ENCODE measurements at places on chromosomes 4 and X.

DNA sequence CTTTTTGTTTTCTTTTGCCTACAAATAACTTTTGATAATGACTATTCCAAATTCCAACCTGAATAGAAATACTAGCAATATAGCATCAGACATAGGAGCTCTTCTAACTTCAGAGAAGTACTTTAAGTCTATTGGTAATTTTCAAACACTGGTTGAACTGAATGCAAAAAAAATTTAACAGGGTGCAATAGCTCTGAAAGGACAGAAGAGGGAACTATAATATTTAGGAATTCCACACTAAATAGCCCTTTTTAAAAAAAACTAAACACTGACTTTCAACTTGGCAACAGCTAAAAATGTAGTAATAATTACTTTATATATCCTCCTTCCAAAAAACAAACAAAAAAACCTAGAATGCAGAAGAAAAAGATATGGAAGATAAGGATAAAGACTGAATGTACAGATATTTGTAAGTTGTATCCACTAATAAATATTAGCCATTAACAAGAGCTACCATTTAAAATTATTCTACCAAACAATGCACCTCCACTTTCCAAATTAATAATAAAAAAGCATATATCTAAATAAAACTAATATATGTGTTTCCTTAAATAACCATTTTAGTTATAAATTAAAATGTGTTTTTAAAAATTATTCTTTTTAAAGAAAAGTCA is 81.4 kb downstream of the FBXW7 start:
- no peak for DNase-seq

DNA sequence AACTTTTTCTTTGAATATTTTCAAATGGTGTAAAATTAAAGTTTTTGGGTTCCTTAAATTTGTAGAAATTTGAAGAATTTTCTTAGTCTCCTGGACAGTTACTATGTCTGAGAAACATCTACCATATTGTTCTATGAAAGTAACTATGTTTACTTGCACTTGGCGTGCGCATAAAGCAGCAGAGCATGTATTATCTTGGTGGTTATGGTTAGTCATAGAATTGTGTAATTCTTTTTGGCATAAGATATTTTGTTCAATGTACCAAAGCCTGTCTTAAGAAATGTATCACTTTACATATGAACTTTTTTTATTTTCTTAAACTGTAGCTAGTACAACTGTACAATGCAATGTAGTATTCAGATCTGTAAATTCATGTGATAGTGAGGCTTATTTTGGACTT is 49.2 kb downstream of the CDS1 start:
- no peak for DNase-seq

GRCh38 chrX:40853816-40854123 is 118.4 kb upstream of the MED14 start:
- no peak for DNase-seq

DNA sequence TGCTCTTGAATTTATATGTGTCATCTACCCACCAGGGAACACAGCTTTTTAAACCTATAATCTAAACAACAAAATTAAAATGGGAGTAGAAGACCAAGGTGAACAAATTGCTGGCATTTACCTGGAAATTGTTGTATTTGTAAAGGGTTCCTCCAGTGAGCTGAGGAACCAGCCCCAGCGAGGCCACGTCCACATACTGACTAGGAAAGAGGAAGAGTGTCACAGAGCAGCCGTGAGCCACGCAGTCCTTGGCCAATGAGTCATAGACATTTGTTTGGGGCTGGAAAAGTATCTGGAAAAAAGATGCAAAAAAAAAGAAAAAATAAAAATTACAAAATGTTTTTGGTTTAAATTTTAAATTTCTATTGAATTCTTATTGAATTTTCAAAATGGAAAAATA is 58.7 kb downstream of the METTL14 start:
- no peak for DNase-seq

DNA sequence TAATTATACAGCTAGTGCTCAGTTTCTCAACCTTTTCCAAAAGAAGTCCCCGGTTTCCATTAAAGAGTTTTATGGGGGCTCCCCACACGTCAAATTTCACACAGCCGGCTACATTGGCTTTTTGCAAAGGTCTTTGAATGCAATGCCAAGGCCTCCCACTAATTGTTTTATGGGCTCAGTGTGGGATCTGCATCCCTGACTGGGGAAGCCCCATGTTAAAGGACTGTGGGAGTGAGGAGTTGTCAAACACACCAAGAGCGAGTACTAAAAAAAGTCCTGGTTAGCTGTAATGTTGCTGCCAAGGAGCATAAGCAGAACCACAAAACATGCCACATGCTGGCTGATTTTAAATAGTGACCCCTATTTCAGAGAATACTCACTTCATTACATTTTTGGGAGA is 162.6 kb downstream of the BMPR1B start:
- no peak for DNase-seq

- no peak for DNase-seq
Observed at GRCh38 chr4:106238820-106239420, 77.1 kb downstream of the TBCK start.

DNA sequence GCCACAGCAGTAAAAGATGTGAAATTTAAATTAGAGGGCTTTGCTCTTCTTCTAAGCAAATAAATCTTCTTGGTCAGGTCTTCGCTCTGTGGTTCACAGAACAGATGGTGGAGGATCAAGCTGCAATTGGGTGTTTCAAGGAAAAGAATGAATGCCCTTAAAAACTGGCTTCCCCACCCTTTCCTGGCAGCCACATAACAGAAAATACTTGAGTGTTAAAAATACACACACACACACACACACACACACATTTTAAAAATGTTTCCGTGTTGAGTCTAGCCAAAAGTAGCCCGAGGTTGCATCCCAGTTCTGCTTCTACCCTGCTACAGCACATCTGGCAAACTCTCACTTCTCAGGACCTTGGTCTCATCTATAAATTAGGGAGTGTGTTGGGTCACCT is 56.7 kb upstream of the FGFBP2 start:
- no peak for DNase-seq

DNA sequence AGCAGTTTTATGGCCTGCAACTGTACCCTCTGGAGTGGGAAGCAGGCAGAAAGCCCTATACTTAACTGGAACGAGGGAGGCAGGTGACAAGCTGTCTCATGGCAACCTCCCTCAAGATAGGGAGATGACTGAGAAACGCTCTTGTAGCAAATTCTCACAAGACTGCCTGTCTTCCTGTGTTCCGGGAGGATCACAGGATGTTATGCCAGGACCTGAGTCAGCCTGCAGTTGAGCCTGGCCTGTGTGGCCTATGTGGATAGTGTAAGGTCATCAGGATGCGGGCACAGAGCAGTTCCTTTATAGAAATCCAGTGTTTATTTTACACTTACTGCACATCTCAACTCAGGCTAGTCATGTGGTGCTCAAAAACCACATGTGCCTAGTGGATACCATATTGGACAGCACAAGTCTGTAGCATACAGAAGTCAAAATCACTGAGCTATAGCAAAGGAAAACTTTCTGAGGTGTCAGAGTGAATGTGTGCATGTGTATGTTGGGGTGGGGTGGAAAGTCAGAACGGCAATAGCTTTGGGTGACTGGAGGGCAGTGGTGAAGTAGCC is 25.2 kb downstream of the TAF7L start:
- DNase-seq = no peak

DNA sequence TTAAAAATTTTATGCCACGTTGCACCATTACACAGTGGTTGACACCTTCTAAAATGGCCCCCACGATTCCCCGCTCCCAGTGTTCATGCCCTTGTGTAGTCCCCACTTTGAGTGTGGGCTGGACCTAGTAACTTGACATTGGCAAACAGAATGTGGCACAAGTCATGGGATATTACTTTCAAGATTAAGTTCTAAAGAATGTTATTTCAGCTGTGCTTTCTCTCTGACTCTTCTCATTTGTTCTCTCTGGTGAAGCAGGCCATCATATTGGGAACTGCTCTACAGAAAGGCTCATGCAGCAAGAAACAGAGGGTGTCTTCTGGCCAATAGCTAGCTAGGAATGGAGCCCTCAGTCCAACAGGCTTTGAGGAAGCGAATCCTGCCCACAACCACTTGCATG is 67.1 kb downstream of the ATXN3L start:
- DNase-seq = no peak

- no peak for DNase-seq
Observed at GRCh38 chrX:81206476-81206875, 4.6 kb downstream of the SH3BGRL start.

DNA sequence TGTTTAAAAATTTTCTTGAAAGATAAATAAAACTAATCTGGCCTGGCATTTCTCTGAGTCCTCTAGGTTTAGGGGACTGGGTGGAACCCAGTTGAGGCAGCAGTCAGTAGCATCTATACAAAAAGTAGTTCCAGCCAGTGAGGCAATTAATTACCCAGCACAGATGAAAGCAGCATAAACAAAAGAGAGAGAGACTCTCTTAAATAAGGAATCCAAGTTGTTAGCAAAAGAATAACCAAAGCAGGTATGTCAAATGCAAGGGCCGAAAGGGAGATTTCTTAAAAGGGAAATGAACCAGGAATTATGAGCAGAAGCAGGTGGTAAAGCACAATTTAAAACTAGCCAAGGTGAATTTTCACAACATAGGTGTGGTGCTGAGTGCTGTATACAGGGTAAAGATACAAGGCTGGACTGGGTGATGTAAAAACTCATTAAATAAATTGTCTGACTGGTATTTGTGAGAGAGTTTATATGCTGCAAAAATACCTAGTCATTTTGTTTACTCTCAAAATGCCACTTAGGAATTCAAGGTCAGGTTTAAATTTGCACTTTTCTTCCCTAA is 94.6 kb upstream of the GALNT7 start:
- no peak for DNase-seq

- no peak for DNase-seq
Observed at GRCh38 chrX:39337451-39337850, 536.2 kb downstream of the MID1IP1 start.

DNA sequence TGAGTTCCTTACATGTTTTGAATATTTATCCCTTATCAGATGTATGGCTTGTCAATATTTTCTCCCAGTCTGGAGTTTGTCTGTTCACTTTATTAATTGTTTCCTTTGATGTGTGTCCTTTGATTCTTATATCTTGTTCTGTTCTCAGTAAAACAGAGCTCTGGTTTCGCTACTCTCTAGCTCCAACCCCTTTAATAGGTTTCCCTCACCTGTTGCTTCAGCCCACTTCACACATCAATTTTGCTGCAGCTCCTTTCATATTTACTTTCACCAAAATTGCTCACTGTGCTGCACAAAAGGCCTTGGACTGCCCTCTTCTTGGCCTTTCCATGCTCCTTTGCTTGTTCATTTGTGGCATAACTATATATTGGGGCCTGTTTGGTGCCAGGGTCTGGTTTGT is 85.1 kb downstream of the CFAP299 start:
- no peak for DNase-seq

GRCh38 chrX:154728431-154729190 is 22.3 kb downstream of the GAB3 start:
- DNase-seq = no peak

DNA sequence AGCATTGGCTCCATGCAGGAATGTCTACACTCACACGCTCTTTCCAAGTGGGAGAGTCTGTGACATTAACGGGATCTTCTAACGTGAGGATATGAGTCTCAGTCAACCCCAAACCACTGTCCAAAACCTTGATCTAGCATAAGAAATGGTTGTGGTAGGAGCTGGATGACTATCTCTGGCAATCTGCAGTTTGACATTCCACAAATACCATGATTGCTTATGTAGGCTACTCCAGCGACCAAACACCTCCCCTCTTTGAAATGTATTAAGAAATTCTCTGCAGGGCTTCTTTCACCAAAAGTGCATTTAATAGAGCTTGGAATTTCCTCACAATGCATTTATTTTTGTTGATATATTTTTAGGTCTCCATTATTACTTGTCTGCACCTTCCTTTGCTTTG is 14.1 kb upstream of the STX18 start:
- no peak for DNase-seq

- DNase-seq = no peak
Observed at GRCh38 chr4:152684007-152684406, 4.2 kb upstream of the TMEM154 start.

GRCh38 chr4:127203562-127204200 is 429.1 kb upstream of the INTU start:
- no peak for DNase-seq

DNA sequence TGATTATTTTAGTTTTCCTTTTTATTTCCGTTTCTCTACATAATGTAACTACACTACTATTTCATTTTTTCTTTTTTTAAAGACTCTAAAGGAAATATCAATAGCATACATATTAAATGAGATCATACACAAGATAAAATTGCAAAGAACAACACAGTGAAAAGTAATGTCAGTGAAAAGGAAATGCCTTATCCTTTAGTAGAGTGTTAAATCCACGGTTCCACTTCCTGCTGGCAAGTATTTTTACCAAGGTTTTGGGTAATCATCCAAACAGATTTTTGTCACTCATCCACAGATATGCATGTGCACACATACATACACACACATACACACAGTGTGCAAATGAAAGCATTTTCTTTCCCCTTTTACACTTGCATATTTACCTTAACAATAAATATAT is 548.9 kb downstream of the PPP4R3C start:
- no peak for DNase-seq

- DNase-seq = no peak
Observed at GRCh38 chr4:139743027-139743426, 77.4 kb downstream of the MGST2 start.

- no peak for DNase-seq
Observed at GRCh38 chrX:22193851-22194659, 78.7 kb upstream of the CBLL2 start.

- DNase-seq = no peak
Observed at GRCh38 chr4:111066001-111066400, 443.1 kb upstream of the PITX2 start.

- DNase-seq = no peak
Observed at GRCh38 chr4:13930155-13930554, 302.6 kb upstream of the BOD1L1 start.

DNA sequence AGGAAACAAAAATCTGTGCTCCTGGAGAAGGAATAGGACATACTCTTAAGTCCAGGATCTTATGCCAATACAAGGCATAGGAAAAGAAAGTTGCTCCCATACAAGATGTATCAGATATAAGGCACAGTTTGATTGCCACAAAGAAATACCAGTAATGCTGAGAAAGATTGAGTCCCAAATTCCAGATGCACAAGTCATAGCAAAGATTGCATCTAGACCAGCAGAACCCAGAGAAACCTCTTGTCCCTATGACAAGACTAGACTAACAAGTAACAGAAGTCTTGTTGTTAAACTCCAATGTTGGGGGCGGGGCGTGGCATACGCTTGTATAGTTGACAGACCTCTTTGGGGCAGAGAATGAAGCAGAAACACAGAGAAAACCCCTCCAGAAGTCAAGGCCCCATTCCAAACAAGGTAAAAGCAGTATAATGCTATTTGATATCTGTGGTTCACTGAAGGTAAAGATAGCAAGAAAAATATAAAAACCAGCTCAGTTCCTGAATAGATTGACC is 671.5 kb upstream of the GRIA3 start:
- no peak for DNase-seq

GRCh38 chr4:4727536-4727935 is 131.9 kb upstream of the MSX1 start:
- no peak for DNase-seq
